ENCODE measurements at places on chromosomes 5 and 9.

DNA sequence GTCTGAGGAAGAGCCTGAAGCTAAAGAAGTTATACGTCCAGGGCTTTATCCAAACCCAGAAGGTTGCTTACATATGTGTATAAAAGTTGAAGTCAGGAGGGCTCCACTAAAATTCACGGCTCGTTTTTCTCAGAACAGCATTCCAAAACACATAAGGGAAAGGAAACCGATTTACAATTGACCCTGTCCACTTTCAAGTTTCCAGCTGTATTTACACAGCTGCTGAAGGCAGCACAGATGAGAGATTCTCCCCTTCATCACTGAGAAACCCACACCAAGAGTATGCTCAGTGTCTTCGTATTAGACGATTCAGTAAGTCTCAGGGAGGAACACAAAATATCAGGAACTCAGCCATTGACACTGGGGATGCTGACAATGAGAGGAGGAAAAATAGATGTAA, 5.9 kb upstream of the NREP start:
- DNase-seq, result no peak

DNA sequence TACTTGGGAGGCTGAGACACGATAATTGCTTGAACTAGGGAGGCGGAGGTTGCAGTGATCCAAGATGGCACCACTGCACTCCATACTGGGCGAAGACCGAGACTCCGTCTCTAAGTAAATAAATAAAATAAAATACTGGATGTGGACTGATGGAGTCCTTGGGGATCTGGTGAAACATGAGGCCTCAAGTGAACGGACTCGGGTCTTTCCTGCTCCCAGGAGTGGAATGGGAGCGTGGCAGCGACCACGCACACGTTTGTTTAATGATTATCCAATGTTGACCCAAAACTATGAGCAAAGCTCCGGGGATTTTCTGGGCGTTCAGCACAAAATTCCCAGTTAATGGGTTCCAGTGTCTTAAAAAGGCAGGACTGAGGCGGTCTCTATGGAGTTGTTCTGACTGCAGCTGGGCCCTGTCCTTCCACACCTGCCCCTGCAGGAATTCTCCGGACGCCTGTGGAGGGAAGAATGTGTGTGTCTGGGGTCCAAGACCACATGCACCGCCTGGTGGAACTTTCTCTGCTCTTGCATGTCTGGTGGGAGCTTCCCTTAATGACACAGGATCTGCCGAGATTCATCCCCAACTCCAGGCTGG, 26.6 kb downstream of the NEK6 start:
- no peak for DNase-seq

DNA sequence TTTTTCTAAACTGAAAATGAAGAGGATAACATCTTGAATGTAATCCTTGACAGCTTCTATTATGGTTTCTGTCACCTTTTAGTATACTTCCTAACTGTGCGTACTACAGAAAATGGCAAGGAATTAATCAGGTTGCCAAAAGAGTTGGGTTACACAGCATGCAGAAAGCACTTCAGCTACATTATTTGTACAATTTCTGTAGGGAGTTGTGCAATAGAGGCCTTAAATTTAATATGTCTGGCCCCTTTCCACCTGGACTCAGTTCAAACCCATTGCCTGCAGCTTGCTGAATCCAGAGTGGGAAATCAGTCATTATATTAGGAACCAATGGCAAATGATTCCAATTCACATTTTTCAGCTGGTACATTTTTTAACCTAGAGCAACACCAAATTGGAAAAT, 549.7 kb downstream of the CSNK1G3 start:
- peak; percentile 61 for DNase-seq

GRCh38 chr9:89710697-89711096, 105.9 kb downstream of the GADD45G start:
- no peak for DNase-seq

DNA sequence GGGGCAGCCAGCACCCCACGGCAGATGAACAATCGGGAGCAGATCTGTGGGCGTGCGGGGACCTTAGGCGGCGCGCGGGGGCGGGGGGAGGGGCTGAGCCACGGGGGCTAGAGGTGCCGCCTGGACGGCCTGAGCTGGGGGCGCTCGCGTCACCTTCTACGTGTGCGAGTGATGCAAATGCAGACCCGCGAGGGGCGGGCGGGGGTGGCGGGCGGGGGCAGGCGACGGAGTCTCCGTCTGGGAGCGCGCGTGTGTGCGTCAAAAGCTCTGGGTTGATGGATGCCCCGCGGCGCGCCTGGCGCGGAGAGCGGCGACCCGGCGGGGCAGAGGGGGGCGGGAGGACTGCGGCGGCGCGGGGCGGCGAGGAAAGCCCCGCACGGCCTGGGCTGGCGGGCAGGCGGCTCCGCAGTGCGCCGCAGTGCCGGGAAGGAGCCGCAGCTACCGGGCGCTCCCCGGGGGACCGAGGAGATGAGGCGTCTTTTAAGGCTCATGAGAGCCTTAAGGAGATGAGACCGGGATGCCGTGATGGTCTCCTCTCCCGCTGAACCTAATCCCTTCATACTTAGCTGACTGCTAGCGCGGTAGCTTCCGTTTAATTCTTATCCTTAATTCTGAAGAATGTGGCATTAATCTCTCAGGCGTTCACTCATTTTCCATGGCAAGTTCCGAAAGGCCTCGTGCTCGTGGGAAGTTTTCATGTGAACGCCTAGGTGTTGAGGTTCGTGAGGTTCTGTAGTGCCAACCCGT, 1.5 kb downstream of the SV2C start:
- no peak for DNase-seq

- DNase-seq, result no peak
These were observed 237.1 kb downstream of the RFX3 start for GRCh38 chr9:3288686-3289085.

GRCh38 chr5:8953016-8953415, 592.9 kb downstream of the SEMA5A start:
- DNase-seq, result no peak

DNA sequence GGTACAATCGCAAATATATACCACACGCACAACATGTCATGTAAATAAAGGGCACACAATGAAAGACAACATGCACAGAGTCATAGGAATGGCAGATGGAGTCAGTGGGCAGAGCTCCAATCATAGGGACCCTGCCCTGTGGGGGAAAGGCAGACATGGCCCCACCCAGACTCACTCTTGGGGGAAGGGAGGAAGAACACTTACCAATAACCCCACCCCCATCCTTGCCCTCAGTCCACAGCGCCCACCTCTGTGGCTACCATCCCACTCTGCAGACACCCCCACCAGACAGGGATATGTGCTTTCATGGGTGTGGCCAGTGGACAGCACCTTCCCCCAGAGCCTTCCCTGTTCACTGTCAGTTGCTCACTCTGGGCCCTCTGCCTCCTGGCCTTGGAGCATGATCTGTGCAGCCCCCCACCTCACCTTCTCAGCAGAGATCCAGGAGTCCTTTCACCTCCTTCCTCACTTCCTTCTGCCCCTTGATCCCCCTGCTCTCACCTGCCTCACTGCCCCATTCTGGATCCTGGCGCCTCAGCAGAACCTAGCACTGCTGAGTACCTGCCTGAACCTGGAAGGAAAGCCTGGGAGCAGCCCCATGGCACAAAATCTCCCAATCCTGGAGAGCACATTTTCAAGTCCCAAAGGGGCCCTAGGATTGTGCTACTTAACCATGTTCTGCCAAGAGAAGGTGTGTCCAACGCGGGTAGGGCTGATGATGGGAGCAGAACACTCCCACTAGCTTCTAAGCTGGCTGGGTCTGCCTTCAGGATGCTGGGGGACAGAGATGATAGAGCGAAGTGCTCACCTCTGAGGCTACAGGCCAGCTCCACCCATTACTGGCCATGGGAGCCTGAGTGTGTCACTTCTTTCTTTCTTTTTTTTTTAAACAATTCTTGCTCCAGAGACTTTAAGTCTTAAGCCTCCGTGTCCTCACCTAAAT, 1.5 kb upstream of the PHF19 start:
- peak; percentile 45 for DNase-seq

- DNase-seq, result no peak
These were observed 38.8 kb downstream of the NFX1 start for GRCh38 chr9:33329117-33329563.

DNA sequence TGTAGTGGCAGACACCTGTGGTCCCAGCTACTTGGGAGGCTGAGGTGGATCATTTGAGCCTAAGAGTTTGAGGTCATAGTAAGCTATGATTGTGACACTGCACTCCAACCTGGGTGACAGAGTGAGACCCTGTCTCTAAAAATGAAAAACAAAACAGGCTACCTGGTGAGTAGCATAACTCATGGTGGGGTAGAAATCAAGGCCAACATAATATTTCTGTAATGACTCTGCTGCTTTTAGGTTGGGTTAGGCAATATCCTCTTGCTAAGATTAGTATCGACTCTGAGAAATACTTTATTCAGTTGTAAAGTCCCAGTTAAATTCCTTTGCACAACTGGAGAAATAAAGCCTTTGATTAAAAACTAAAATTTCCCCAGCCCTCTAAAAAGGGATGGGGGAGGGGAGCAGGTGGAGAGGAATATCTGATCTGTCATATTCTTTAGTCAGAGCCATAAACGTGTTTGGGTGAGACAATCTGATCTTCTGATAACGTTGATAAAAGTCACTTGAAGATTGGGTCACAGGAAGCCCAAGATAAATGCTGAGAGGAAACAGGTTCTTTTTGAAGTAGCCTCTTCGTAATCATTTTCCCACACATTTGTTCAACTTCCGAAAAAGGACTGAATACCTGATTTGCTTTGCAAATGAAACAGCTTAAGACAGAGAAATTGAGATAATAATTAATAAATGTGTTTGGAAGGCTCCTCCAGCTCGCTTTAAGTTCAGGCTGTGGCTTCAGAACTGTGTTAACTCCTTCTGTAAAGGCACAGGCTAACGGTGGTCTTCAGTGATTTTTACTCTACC, 14.9 kb downstream of the IL4 start:
- no peak for DNase-seq

GRCh38 chr5:125143011-125143410, 396.6 kb upstream of the ZNF608 start:
- DNase-seq, result no peak

DNA sequence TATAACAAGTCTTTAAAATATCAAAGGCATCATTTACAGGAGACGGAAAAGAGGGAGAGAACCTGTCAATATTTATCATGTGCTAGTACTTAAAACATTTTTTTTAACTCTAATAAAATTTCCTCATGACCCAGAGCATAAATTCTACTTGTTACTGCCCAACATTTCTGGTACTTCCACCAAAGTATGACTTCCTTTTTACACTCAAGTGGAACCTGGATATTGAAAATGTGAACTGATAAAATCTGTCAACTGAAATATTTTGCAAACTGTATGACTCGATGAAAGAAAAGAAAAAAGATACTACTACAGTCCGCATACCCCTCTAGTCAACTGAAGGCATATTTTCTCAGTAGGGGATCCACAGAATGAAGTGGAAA, 37.1 kb downstream of the FAM13B start:
- DNase-seq, result no peak

- DNase-seq, result no peak
These were observed 62.8 kb upstream of the IL33 start for GRCh38 chr9:6152788-6153187.

DNA sequence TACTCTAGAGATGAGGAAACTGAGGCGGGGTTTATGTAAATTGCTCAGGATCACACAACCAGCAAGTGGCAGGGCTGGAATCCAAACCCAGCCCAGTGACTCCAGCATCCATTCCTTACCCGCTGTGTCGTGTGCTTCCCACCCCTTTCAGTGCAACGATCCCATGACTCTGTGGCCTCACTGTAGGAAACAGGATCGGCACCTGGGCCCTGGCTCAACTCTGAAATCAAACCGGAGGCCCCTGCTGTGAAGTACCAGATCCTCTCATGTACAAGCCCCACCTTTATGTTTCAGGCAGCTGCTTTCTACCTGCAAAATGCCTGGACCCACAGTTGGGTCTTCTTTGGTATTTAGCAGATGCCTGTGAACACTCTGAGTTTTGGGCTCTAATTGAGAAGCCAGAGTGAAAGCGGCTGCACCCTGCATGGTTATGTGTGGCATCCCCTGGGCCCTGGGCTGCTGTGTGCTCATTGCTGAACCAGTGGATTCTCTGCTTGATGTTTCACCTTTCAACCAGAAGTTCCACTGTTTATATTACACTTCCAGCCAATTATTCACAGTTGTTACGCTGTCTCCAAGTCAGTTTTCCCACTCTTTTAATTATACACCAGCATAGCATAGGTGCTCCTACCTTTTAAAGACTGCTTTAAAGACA, 36.7 kb downstream of the ABLIM3 start:
- no peak for DNase-seq

GRCh38 chr9:121503444-121503843, 3.8 kb upstream of the GGTA1 start:
- no peak for DNase-seq

- DNase-seq, result no peak
These were observed 203.6 kb downstream of the ALDH1A1 start for GRCh38 chr9:72749276-72749675.

DNA sequence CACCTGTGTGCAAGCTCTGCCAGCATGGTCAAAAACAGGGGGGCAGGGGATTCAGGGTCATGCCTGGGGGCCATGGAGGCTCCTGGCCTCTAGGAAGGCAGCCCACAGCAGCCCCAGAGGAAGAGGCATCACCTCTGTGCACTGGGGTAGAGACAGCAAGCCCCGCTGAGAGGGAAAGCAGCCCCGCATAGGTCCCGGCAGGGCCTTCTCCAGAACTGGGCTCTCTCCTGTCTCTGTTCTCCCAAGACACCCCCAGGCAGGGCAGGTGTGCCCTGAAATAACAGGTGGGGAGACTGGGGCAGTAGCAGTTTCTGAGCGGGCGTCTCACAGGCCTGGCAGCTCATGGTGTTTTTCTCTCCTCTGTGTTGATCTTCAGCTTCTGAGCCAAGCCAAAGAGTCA, 279.1 kb downstream of the HSPA4 start:
- DNase-seq, result no peak

DNA sequence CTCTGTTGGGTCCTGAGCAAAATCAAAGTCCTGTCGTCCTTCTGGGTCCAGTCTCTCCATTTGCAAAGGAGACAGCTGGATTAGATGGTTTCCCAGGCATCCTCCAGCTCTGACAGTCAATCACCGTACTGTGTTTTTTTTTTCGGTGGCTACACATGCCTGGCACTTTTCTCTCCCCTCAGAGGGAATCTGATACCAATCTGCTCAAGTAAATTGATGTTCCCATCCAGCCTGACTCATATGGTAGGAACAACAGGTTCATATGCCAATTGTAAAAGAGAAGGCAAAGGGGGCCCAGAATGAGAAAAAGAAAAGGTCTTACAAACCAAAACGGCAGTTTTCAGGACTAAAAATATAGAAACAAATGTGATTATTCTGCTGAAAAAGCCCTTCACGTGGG, 1.2 kb downstream of the FBXO10 start:
- no peak for DNase-seq

DNA sequence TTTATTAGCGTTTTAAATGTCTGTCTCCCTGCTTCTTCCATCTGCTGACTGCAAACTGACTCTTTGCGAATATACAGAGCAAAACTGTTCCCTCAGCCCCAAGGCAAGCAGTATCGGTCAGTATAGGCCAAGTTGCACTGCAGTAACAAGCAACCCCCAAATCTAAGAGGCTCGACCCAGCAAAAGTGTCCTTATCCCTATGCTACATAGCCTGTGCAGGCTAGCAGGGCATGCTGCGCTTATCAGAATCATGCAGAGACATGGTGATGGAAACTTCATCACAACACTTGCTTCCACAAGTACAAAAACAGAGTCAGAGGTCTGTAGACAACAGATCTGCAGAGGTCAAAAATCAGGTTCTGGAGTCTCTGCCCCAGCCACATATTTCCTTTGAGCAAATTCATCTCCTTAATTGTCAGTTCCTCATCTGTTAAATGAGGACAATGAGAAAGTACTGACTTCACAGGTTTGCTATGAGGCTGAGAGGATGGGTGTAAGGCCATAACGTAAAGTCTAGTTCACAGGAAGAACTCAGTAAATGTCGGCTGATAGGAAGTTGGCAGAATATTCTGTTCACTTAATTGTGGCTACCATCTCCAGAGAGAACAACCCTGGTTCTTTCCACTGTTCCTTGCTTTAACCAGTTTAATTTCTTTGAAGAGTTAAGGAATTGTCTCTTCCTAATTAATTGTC, 9.6 kb upstream of the IL17B start:
- no peak for DNase-seq
